Activated naive CD4-positive, alpha-beta T cell treated with Interleukin-2 at 50 U/mL for 16 hours (primary cell): ENCODE measurements at places on chromosomes 3 and 15.

DNA sequence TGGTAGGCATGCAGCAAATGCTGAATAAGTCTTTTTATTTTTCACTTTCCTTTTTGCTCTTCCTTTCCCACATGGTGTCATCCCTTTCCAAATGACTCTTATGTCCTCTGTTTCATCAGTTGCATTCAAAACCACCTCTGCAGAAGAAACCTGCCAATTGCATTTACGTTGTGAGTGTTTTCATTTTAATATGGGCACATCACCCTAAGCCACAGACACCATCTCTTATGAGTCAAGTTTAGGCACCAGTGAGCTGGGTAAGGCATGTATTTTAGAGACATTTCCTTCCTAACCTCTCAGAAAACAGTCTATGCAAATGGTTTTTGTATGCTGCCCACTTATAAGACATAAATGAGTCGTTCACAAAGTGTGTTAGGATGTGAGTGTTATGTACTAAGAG, 223.3 kb upstream of the ADAMTS9 start:
- no peak for DNase-seq

- no peak for DNase-seq
These were observed 279.9 kb downstream of the SCAPER start for GRCh38 chr15:76625267-76625666.

DNA sequence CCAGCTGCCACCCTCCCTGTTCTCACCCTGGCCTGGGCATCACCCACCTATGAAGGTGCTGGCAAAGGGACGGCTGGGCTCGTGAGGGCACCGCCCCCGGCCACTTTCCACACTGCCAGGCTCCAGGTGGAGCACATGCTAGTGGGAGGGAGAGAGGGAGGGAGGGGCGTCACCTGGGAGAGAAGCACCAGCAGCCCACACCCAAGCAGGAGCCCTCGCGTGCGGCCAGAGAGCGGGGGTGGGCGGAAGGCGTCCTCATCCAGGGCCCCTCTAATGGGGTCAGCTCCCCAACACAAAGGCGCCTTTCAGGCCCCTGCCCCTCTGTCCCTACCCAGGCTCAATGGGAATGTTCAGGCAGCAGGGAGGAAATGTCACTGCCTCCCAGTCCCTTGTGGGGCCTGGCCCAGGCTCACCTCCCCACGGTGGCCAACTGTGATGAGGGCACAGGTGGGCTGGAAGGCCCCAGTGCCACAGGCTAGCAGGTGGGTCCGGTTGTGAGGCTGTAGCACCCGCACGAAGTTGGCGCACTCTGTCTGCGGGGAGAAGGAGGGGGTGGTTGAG, 3.1 kb downstream of the SEMA3G start:
- DNase-seq = no peak

- no peak for DNase-seq
These were observed 125.0 kb upstream of the PLXNA1 start for GRCh38 chr3:126857928-126858327.

GRCh38 chr3:162337630-162338029, 841.0 kb downstream of the OTOL1 start:
- DNase-seq = no peak

DNA sequence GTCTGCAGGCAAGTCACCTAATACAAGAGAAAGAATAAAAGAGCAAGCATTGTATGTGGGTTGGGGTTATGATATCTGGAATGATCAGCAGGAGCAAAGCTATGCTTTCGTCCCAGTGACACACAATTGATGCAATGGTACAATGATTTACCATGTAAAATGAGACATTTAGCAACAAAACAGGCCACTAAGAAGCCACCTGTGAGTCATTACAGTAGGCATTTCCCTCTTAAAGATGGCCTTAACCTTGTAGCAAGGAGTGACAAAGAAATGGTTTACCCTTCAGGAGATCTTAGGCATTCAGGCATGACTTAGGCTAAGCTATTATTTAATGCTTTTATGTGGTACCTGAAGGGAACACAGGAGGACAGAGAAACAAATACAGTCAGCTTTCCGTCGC, 373.3 kb upstream of the RBMS3 start:
- no peak for DNase-seq

GRCh38 chr3:50237754-50238548, 1.9 kb downstream of the GNAI2 start:
- DNase-seq = peak; percentile 90

- DNase-seq = no peak
These were observed 36.0 kb downstream of the MNS1 start for GRCh38 chr15:56428821-56429458.

DNA sequence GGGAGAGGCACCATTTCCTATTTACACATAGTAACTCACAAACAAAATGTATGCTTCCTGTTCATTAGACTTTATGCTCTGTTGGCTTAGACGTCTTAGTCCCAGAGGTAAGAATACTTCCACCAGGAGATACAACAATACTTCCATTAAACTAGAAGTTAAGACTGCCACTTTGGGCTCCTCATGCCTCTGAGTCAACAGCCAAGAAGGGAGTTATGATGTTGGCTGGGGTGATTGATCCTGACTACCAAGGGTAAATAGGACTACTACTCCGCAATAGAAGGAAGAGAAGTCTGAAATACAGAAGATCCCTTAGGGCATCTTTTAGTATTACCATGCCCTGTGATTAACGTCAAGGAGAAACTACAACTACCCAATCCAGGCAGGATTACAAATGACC, 43.5 kb upstream of the ABI3BP start:
- no peak for DNase-seq

DNA sequence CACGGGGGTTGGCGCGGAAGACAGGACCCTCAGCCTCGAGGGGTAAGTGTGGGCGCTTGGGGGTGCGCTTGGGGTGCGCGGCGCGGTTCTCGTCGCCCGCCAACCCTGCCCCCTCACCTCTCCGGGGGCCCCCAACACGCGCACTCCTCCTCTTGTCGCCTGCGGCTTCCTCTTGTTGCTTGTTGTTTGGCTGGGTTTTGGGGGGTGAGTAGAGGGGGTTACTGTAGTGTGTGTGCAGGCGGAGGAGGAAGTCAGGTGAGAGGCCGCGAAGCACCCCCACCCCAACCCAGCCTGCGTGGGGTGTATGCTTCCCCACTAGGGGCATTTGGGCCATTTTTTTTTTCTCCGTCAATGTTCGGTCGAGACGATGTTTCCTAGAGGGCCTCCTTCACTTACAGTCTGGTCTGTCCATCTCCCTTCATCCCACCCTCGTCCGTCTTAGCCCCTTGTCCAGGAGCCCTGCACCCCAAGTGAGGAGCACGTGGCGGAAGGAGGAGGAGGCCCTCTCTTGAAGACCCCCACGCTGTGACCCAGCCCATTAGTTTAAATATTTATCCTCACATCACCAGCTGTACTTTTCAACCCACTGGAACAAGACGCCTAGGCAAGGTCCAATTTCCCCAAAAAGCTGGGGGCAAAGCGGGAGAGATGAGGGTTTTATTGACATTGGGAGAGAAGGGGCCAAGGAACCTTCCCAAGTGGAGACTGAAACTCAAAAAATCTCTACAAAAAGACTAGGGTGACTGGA, 20.4 kb upstream of the SATB1 start:
- peak; percentile 71 for DNase-seq

- DNase-seq = no peak
These were observed 26.7 kb downstream of the TMEM43 start for GRCh38 chr3:14151471-14152083.

- no peak for DNase-seq
These were observed 19.2 kb downstream of the RBP2 start for GRCh38 chr3:139457066-139457465.

DNA sequence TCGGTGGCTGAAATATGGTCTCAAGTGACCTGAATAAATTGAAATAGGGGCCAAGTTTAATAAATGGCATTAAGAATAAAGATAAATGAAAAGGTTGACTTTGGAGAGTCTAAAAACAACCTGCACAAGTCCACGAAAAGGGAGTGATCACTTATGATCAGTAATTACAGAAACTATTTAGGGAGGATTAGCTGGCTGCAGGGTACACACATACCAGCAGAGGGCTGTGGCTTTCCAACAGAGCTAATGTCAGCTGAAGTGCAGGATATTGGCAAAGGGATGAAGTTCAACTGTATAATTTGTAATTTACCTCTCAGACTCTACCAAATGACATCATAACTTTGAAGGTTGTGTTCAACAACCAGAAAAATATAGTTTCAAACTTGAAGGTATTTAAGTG, 86.8 kb downstream of the SYNPR start:
- no peak for DNase-seq

- no peak for DNase-seq
These were observed 146.6 kb downstream of the RBMS3 start for GRCh38 chr3:29427266-29428103.

DNA sequence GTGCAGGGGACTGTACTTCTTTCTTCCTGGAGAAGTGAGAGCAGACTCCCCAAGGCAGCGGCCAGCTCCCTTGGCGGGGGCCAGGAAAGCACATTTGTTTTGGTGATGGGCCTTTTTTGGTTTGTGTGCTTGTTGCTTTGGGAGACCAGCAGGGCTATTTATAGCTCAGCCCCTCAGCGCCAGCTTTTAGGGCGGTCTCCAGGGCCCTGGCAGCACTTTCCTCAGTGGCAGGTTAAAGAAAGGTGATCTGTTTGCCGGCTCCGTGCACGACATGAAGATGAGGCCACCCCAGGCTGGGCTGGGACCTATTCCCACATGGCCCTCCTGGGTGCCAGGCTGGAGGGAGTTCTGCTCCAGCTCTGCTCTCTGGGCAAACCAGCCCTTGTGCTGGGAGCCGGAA, 21.8 kb downstream of the SLC6A11 start:
- DNase-seq = no peak

DNA sequence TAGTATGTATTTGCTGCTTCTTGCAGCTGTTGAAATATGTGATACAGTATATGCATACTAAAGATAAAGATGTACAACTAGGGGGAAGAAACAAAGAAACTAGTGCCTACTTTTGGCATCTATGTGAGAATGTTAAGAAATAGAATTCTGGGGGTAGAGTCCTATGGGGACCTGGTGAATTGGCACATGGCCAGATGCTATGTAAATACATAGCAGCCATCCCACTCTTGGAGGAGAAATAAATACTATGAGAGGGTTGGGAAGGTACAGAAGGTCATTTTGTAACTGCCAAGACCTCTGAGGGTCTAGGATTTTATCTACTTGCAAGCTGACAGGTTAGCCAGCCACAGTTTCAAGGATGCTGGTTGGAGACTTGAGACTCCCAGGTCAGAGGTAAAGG, 298.3 kb upstream of the TBL1XR1 start:
- no peak for DNase-seq

GRCh38 chr3:126313580-126314304, 43.5 kb downstream of the KLF15 start:
- DNase-seq = no peak

- no peak for DNase-seq
These were observed 5.7 kb downstream of the NCEH1 start for GRCh38 chr3:172705170-172705569.

DNA sequence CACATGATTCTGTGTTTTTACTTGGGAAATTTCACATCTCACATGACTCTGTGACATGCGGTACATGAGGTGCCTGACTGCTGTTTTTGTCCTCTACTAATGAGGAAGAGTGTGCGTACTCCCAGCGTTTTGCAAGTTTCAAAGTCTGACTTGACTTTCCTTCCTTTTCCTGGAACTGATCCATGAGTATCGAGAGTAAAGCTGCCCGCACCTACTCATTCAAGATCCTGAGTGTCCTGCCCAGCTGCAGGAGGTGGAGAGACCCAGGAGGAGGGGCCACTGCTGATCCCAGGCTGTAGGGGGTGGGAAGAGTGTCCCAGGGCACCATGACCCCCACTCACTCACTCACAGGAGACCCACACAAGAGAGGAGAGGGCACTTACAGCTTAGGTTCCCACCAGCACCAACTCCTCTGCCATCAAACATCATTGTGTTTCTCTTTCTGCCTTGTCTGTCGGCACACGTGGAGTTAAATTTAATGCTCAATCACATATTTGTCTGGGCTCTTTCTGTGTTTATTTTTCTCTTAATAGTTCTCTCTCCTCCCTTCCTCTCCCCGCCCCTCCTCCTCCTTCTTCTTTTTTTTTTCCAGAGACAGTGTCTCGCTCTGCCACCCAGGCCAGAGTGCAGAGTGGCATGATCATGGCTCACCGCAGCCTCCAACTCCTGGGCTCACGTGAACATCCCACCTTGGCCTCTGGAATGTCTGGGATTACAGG, 1.4 kb downstream of the CCR5AS start:
- no peak for DNase-seq

- no peak for DNase-seq
These were observed 35.7 kb upstream of the TMOD3 start for GRCh38 chr15:51793521-51794305.

- no peak for DNase-seq
These were observed 165.2 kb upstream of the NUDT16 start for GRCh38 chr3:131216330-131216729.

- DNase-seq = no peak
These were observed 25.8 kb downstream of the AQP9 start for GRCh38 chr15:58163985-58164384.

DNA sequence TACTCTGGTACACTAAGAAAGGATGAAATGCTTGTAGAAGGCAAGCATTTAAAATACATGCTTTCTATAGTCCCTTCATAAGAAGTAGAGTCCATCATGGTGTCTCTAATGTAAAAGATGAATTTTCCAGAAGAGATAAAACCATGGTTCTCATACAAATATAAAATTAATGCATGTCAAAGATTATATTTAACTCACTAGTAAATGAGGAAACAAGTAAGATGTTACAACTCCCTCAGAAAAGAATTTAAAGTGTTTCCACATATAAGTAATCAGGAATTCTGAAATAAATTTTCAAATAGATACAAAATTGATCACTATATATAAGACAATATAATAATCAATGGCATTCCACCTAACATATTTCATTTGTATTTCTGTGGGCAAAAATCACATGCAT, 570.3 kb upstream of the CCDC54 start:
- DNase-seq = no peak

GRCh38 chr15:61106044-61106834, 122.9 kb downstream of the RORA start:
- no peak for DNase-seq

- DNase-seq = no peak
These were observed 130.3 kb downstream of the GHSR start for GRCh38 chr3:172317984-172318383.

DNA sequence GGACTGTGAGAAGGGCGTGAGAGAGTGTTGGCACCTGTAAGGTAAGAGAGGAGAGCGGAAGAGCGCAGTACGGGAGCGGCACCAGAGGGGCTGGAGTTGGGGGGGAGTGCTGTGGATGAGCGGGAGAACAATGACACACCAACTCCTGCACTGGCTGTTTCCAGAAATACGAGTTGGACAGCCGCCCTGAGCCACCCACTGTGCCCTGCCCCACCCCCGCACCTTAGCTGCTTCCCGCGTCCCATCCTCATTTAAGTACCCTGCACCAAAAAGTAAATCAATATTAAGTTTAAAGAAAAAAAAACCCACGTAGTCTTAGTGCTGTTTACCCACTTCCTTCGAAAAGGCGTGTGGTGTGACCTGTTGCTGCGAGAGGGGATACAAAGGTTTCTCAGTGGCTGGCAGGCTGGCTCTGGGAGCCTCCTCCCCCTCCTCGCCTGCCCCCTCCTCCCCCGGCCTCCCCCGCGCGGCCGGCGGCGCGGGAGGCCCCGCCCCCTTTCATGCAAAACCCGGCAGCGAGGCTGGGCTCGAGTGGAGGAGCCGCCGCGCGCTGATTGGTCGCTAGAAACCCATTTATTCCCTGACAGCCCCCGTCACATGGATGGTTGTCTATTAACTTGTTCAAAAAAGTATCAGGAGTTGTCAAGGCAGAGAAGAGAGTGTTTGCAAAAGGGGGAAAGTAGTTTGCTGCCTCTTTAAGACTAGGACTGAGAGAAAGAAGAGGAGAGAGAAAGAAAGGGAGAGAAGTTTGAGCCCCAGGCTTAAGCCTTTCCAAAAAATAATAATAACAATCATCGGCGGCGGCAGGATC, at the start of gene SOX2:
Gene SOX2, plus strand, starts transcription at position 601 of the 811 bp plus-strand sequence. CDS start 436 bp downstream, outside the sequence.
- DNase-seq = no peak
